Stimulated activated CD8-positive, alpha-beta memory T cell treated with anti-CD3 and anti-CD28 coated beads, Interleukin-4, amount 100 ng/mL, for 4 hours (primary cell): ENCODE measurements at places on chromosomes 11 and 22.

DNA sequence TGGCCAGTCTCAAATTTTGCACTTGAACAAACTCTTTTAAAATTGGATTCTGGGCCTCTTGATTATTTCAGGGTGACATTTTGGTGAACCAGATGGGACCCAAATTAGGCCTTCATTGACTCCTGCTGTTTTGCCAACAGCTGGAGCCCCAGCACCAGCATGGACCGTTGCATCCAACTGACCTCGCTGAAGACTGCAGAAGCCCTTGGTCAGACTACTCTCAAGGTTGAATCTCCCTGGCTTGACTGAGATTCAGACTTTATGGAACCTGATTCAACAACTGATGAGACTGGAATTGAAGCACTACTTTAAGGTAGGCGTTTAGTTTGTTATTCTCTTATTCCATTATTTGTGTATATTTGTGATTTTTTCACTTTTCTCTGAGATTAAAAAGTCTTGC, 41.7 kb downstream of the NARS2 start:
- DNase-seq, result no peak

DNA sequence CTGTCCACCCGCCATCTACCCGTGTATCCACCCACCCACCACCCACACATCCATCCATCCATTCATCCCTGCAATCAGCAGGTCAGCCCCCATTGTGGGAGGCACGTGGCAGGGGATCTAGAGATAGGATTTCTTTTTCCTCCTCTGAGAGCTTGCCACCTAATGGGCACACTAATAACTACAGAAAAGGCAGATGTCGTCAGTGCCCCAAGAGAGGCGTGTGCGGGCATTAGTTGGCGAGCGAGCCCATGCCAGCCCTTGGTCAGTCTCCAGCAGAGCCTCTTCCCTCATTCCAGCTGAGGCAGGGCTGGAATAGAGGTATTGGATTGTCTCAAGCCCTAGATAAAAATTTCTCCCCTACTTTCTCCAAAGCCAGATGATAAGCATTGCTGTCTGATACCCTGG, 9.7 kb downstream of the USP2 start:
- DNase-seq, result no peak

DNA sequence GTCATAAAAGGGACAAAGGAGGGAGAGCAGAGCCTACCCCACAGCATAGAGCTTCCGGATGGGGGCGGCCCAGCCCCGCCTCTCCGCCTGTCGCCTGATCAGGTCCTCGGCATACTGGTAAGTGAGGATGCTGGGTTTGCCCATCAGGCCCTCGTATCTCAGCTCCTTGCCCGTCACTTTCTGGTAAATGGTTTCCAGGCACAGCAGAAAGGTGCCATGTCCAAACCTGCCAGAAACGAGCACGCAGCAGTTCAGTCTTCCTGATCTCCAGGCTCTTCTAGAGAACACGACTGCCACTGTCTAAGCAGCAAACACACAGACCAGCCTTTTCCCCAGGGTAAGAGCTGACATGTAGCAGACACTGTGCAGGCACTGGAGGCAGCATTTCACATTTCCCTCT, 17.4 kb upstream of the TMEM121B start:
- DNase-seq, result no peak

GRCh38 chr22:35631597-35631996, 14.5 kb upstream of the MB start:
- no peak for DNase-seq

DNA sequence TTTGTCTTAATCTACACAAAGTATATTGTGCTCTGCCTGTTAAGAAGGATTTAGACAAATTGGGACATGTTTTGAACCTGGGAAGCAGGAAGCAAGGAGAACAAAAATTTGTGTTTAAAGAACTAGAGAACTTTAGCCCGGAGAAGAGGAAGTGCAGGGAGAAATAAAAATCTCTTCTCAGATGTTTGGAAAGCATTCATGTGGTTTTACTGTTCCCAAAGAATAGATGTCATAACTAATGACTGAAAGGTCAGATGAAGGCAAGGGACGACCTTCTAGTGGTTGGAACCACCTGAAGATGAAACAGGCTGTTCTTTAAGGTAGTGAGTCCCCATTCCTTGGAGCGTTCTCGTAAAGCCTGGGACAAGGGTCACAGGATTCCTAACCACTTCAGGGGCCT, 38.3 kb downstream of the IRAG1 start:
- no peak for DNase-seq

GRCh38 chr11:8971196-8971923, 7.1 kb upstream of the TMEM9B start:
- no peak for DNase-seq

GRCh38 chr11:98307827-98308491, 712.8 kb upstream of the CNTN5 start:
- DNase-seq, result no peak

DNA sequence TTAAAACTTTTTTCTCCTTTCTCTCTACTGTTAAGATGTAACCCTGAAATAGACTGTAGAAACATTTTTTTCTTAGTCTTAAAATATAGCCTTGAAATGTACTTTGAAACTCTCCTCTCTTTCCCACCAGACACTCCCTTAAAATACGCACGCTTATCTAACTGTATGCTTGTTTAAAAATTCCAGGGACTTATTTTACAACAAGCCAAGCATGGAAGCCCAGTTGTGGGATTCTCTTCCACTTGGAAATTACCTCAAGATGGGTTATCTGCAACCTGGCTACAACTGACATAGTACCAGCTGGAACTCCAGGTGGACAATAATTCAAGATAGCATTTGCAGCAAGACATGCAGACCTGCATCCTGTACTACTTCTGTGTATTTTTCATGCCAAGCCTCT, 12.1 kb upstream of the CHORDC1 start:
- DNase-seq, result no peak

GRCh38 chr11:118911113-118911879, 14.4 kb downstream of the BCL9L start:
- DNase-seq, result no peak

DNA sequence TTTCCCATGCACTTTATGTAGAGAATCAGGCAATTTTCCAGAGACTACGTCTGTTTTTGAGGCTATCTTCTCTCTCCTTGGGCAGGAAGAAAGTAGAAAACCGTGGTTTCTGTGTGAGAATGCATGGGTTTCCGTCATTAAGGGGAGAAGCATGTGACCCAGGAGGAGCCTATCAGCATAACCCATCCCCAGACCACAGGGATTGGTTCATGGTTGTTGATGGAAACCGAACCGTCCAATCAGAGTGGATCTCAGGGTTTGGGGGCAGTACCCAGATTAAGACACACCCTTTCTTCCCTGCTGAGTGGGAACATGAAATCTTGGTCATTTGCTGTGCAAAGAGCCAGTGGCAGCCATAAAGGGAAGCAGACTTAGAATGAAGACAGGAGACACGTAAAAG, 517.8 kb downstream of the MN1 start:
- DNase-seq, result no peak

DNA sequence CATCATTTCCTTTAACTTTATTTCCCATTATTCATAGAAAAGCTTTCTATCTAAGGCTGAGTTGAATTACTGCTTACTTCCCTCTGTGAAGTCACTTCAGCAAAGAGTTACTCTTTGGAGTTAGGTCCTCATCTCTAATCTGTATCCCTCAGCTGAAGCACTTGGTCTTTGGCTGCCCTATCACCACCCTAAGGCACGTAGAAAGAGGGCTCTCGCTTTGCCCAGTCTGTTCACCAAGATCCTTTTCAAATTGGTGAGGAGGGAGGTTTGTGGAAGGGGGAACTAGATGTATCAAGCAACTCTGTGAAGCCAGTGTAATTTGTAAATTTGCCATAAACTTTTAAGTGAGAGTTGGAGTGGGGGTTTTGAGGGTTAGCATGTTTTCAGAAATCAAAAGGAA, 43.4 kb downstream of the PAX6 start:
- DNase-seq, result no peak

DNA sequence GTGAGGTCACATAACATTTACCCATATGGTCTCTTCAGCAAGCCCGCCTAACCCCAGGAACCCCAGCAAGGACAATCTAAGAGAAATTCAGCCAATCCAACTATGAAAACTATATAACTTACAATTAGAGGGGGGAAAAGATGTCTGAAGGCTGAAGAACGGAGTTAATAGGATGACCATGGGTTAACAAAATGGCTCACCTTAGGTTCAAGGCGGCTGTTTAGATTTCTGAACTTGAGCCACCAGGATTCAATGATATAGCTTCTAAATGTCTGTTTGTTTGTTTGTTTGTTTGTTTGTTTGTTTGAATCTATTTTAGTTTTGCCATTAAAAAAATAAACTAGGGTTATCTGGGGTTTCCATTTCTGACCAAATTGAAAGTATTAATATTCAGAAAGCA, 109.8 kb upstream of the ZC3H12C start:
- DNase-seq, result no peak

DNA sequence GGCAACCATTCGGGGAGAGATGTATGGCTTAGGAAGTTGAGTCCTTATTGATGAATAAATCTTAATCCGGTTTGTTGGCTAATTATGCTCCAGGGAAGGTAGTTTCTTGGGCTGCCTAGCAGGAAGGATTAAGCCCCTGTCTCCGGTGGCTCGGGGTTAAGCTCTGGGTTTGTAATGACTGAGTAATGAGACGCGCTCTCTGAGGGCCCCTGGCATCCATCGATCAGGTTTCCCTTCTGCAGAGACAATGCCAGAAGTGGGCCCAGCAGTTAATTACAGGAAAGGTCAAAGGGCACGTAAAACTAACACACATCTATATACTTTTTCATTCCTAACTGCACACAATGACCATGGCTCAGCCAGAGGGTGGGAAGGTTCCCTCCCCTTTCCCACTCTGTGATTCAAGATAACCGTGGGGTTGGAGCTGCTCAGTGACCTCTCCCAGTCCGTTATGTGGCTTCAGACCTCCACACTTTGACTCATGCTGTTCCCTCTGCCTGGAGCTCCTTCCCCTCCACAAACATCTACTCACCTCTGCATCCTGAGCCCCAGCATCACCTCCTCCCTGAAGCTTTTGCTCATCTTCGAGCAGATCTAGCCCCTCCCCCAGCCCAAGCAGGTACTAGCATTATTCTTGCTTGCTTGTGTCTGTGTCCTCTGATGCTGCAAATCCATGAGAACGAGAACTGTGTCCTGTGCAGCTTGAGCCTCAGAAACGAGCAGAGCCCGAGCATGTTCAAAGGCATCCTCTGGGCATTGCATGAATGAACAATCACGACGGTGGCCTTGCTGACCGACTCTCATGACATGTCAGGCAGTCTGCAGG, 16.6 kb downstream of the SCUBE1 start:
- no peak for DNase-seq

- DNase-seq, result peak; percentile 19
Measured at GRCh38 chr11:18588297-18589252, at the start of gene UEVLD. Gene UEVLD, minus strand, starts transcription at chr11:18588734. Its CDS starts 80 bp downstream, at chr11:18588654.

DNA sequence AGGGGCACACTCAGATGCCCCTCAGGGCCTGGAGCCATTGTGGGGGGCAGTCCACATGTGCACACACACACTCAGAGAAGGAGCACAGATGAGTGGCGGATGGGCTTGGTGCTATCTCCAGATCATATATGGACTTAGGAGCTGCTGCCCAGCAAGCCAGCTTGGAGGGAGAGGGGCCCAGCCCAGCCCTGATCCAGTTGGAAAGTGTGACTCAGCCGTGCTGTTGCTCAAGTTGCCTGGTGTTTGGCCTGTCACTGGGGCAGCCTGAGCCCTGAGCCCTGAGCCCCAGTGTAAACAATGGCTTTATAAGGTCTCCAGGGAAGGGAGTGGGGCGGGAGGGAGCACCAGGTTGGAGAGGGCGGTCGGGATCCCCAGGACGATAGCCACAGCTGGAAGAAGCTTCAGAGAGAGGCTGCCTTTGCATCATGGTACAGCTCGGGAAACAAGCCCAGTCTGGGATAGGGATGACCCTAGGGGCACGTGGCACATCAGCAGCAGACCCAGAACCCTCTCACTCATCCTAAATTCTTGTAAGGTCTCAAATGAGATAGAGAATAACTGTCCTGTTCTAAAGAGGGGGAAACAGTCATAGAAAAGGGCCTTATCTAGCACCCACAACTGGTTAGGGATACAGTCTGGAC, 4.8 kb downstream of the SELENOM start:
- no peak for DNase-seq
